ENCODE measurements at places on chromosomes 3 and 15.

- H3K27me3 ChIP-seq: no peaks in the 10 kb centered on the region
- no peak for DNase-seq
- H3K4me1 ChIP-seq: peaks cover 12% of the 10 kb centered on the region
- no peak overlapping the region for H3K4me3 ChIP-seq
Measured at GRCh38 chr3:151584566-151584965, 123.7 kb upstream of the IGSF10 start.

DNA sequence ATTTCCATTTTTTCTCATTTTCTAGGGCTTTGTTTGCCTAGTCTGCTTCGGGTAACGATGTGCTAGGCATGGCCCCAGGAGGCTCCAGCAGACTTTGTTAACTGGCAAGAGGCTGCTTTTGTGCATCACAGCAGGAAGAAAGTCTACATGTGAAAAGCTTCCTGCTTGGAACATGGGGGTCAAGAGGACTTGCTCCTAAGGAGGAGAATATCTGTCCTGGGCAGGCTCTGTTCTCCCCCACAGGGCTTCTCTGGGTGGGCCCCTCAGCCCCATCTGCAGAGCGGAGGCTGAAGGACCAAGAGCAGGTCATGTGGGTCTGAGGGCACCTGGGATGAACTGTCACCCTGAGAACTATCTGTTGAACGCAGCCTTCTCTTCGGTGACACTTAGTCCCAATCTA lies 94.7 kb downstream of the CCNL1 start:
- no peak overlapping the region for H3K27ac ChIP-seq
- no peak overlapping the region for H3K4me3 ChIP-seq
- peaks cover 22% of the 10 kb centered on the region for H3K4me1 ChIP-seq
- DNase-seq: peak; percentile 75
- H3K27me3 ChIP-seq: no peaks in the 10 kb centered on the region

DNA sequence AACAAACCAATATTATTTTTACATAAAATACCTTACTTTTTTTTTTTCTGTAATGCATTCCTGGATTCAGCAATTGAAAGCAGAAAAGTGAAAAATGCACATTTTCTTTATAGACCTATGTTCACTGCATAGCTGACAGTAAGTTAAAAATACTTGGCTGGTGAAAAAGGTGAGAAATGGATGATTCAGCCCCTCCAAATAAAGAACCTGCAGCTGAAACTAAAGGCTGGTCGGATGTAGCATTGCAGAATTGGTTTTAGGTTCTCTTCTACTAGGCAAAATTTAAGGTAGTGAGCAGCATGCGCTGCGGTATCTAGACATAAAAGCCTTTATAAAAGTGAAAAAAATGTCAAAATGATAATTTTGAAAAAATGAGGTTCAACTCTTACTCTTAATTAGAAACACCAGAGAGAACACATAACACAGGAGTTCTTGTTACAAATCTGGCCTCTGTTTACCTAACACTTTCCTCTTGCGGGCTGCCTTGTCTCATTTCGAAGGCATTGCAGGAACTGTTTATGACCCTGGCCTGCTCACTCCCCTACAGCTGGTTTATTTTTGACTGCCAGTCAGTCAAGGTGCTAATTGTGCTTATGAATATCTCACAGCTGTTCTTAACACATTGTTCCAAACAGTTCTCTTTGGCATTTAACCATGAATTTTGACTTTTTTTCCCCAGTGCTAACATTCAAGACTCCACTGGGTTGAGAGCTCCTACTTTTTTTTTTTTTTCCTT lies 455.4 kb upstream of the TBL1XR1 start:
- H3K27me3 ChIP-seq: no peaks in the 10 kb centered on the region
- no peak for DNase-seq
- H3K27ac ChIP-seq: peak overlapping the region; percentile 59
- H3K4me1 ChIP-seq: peaks cover 17% of the 10 kb centered on the region
- H3K36me3 ChIP-seq: no peaks in the 10 kb centered on the region

- no peak overlapping the region for H3K4me3 ChIP-seq
- no peaks in the 10 kb centered on the region for H3K27me3 ChIP-seq
- peaks cover 53% of the 10 kb centered on the region for H3K36me3 ChIP-seq
- H3K4me1 ChIP-seq: peaks cover 10% of the 10 kb centered on the region
Measured at GRCh38 chr3:98514948-98515347, 7.8 kb downstream of the CLDND1 start.

DNA sequence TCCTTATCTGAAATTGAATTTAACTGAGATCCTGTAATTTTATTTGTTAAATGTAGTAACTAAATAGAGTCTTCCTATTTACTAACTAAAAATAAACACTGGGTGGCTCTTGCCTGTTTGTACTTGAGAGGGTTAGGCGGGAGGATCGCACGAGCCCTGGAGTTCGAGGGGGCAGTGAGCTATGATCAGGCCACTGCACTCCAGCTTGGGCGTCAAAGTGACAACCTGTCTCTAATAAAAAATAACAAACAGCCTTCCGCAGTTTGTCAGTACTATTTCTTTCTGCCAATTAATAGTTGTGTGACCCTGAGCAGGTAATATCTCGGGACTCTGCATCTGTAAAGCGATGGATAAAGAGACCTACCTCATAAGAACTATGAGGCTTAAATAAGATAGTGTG lies 768 bp upstream of the PDE12 start:
- no peak for DNase-seq
- H3K36me3 ChIP-seq: peaks cover 11% of the 10 kb centered on the region
- H3K27me3 ChIP-seq: no peaks in the 10 kb centered on the region
- H3K4me1 ChIP-seq: peaks cover 48% of the 10 kb centered on the region
- H3K27ac ChIP-seq: peak overlapping the region; percentile 95

DNA sequence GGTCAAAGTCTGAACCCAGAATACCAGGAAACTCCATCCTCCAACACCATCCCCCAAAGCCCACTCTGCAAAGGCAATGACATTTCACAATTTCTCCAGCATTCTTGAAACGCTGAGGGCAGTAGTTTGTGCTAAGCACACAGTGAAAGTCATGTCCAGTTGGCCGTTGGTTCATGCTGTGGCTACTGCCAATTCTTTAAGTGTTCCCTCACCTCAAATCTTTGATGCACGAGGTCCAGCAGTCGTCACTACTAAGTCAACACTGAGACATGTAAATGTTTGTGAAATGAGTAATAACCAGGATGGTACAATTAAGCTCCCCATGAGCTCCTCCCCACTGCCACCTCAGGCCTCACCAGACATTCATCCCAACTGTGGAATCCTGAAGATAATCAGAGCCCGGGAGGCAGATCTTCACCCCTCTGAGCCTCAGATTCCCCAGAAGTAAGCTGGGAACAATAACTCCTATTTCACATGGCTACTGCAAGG lies 7.0 kb downstream of the SUCLG2 start:
- DNase-seq: peak; percentile 72
- no peak overlapping the region for H3K27ac ChIP-seq
- H3K27me3 ChIP-seq: no peaks in the 10 kb centered on the region

DNA sequence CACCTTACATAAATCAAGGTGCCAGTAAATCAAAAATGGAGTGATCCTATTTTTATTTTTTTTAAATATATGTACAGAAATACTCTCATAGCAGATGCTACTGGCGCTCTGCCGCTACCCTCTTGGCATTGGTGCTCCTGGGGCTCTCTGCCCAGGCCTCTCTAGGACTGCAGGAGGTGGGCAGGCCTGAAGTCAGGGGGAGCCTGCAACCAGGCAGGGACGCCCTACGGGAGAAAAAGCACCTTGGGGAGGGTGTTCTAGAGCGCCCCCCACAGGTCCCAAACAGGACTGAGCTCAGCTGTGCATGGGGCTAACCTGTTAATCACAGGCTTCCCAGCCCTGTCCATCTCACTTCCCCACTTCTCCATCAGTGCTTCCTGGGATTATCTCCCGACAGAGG lies 192.5 kb downstream of the SHQ1 start:
- no peaks in the 10 kb centered on the region for H3K36me3 ChIP-seq
- H3K27me3 ChIP-seq: no peaks in the 10 kb centered on the region
- H3K4me1 ChIP-seq: peaks cover 16% of the 10 kb centered on the region
- no peak for DNase-seq
- no peak overlapping the region for H3K27ac ChIP-seq

DNA sequence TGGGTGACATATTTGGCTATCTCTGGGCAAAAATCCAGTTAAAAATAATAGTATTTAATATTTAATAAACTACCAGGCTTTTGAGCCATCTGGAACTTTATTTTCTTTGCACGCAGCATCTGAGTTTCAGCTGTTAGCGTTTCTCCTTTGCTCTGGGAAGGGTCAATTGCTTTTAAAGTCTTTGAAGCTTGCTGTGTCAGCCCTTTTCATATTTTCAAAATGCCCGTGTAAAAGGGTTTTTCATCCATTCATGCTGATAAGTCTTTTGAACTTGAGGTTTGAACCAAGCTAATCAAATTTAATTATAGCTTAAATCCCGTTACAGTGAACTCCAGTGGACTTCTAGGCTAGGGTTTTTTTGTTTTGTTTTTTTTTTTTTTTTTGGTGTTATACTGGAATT lies 79.1 kb downstream of the SLC25A26 start:
- no peak overlapping the region for H3K4me3 ChIP-seq
- no peak for DNase-seq
- peaks cover 35% of the 10 kb centered on the region for H3K4me1 ChIP-seq
- H3K27ac ChIP-seq: no peak overlapping the region
- no peaks in the 10 kb centered on the region for H3K36me3 ChIP-seq
- H3K27me3 ChIP-seq: no peaks in the 10 kb centered on the region

DNA sequence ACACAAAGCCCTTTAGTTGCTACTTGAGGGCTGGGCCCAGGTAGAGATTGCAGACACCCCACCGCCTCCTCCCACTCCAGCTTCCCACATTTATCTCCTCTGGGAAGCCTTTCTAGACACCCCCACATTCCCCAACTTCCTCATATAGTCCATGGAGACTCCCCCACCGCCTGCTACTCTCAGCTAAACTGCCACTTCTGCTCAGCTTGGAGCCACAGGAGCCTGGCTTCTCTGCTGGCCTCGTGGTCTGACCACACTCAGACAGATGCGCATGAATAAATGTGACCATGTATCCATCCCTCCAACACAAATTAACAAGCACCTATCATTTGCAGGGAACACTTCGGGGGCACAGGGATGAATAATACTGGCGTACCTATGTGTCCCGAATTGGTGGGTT lies 10.5 kb upstream of the ACSBG1 start:
- no peaks in the 10 kb centered on the region for H3K36me3 ChIP-seq
- H3K4me3 ChIP-seq: no peak overlapping the region
- H3K27me3 ChIP-seq: no peaks in the 10 kb centered on the region

- DNase-seq: no peak
- peak overlapping the region; percentile 59 for H3K4me3 ChIP-seq
- peaks cover 68% of the 10 kb centered on the region for H3K4me1 ChIP-seq
- H3K36me3 ChIP-seq: no peaks in the 10 kb centered on the region
Measured at GRCh38 chr3:128486681-128487537, 6.1 kb downstream of the GATA2 start.

GRCh38 chr3:28028554-28028953 lies 212.9 kb upstream of the CMC1 start:
- H3K36me3 ChIP-seq: no peaks in the 10 kb centered on the region
- no peak overlapping the region for H3K4me3 ChIP-seq
- no peaks in the 10 kb centered on the region for H3K27me3 ChIP-seq
- DNase-seq: no peak
- H3K4me1 ChIP-seq: no peaks in the 10 kb centered on the region
- no peak overlapping the region for H3K27ac ChIP-seq

DNA sequence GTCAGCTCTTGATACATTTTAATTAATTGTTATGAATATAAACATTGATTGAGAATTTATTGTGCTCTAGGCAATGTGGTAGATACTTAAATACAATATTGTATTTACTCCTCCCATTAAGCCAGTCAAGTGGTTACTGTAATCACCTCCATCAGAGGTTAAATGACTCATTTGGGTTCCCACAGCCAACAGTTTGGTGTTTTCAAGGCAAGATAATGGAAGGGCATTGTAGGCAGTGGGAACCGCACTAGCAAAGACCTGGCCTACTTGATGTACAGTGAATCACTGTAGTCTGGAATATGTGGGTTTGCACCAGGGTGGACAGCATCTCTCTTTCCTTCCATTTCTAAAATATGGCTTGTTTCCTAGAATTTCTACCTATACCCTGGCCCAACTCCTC lies 127.4 kb downstream of the EDEM1 start:
- no peak for DNase-seq
- H3K4me1 ChIP-seq: no peaks in the 10 kb centered on the region
- H3K4me3 ChIP-seq: no peak overlapping the region

DNA sequence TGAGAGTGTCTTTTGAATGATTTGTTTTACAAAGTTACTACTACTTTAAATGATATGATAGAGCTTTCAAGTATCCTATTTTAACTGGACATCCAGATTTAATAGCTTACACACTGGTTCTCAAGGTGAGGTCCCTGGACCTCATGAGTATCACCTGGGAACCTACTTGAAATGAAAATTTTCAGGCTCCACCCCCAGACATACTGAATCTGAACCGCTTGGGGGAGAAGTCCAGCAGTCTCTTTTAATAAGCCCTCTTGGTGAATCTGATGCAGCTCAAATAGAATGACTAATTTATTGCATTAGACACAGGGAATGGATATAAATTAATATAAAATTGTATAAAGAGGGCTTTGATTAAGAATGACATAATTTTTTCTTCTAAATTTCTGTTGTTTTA lies 29.4 kb upstream of the SLITRK3 start:
- H3K27ac ChIP-seq: no peak overlapping the region
- no peaks in the 10 kb centered on the region for H3K36me3 ChIP-seq
- H3K4me3 ChIP-seq: no peak overlapping the region
- H3K4me1 ChIP-seq: no peaks in the 10 kb centered on the region

- no peaks in the 10 kb centered on the region for H3K36me3 ChIP-seq
- H3K27ac ChIP-seq: peak overlapping the region; percentile 75
- DNase-seq: no peak
- H3K4me1 ChIP-seq: peaks cover 46% of the 10 kb centered on the region
- no peaks in the 10 kb centered on the region for H3K27me3 ChIP-seq
- H3K4me3 ChIP-seq: no peak overlapping the region
Measured at GRCh38 chr3:100020876-100021644, 93.2 kb downstream of the FILIP1L start.

DNA sequence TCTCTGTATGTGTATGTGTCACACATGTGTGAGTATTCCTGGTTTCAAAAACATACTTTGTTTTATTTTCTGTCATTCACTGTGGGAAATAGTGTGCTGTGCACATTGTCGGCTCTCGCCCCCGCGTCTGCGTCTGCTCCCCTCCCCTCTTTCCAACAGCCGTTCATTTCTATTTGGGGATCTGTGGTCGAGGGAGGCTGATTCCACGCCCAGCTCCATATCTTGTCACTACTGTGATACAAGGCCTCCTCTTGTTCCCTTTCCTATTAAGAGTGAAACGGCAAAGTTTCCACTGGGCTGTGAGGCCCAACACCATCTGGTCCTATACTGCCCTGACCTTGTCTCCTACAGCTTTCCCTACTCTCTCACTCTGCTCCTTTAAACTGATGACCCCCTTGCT lies 172.5 kb upstream of the LRIG1 start:
- no peaks in the 10 kb centered on the region for H3K36me3 ChIP-seq
- H3K27me3 ChIP-seq: no peaks in the 10 kb centered on the region
- H3K4me1 ChIP-seq: peaks cover 4% of the 10 kb centered on the region
- no peak overlapping the region for H3K27ac ChIP-seq

All from esophagus muscularis mucosa (tissue), 4 donors.